ENCODE measurements at places on chromosomes 11 and 22.

- DNase-seq = no peak
These were observed 66.5 kb downstream of the FAM168A start for GRCh38 chr11:73531386-73531785.

DNA sequence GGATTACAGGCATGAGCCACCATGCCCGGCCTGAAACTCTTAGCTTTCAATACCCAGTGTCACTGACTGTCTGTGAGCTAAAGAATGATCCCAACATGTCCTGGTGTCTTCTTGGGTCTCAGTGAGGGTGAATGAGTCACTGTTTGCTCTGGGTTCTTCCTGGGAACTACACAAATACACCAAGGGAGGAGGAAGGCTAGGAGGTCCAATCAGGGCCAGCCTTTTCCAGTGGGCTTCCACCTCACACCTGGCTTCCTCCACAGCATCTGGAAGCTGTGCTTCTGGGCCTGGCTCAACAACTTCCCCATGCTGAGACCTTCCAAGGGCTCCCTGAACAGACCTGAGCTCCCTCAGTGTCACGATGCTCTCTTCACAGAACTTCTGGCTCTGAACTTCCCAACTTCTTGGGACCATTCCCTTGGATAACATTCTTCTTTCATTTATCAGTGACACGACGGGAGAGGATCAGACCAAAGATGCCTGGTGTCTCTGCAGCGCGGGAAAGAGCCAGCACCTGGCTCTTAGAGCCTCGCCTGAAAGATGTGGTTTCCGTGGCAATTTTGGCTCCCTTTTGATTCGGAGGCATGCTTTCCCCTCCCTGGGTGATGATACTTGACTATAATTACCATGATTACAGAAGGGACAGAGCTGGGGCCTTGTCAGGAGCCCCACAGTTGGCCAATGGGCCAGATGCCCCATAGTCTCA lies 22.3 kb upstream of the CHRM4 start:
- no peak for DNase-seq

GRCh38 chr11:130528298-130529261 lies 80.1 kb downstream of the ADAMTS15 start:
- no peak for DNase-seq

DNA sequence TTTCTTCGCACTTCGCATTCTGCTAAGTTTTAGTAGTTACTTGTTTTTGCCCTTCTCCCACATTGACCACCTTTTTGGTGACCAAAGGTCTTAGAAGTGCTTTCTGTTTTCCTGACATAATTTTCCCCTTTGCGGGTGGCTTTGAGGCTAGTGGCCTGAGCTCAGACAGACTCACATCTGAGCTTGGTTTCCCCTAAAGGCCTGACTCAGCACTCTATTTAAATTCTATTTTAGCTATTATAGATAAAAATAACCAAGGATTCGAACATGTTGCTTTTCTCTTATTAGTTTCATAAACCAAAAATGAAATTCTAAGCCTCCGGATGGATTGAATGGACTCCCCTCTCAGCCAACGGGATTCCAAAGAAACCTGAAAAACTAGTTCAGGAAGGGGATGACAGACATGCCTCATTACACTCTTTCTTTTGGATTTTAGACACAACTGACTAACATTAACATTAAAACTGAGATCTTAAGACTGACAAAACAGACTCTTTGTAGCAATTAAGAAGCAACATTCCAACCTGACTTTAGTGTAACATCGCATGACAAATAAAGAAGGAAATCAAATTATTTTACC lies 258.5 kb downstream of the LUZP2 start:
- DNase-seq = no peak

- DNase-seq = no peak
These were observed 37.6 kb downstream of the CYB5R2 start for GRCh38 chr11:7635708-7636107.

DNA sequence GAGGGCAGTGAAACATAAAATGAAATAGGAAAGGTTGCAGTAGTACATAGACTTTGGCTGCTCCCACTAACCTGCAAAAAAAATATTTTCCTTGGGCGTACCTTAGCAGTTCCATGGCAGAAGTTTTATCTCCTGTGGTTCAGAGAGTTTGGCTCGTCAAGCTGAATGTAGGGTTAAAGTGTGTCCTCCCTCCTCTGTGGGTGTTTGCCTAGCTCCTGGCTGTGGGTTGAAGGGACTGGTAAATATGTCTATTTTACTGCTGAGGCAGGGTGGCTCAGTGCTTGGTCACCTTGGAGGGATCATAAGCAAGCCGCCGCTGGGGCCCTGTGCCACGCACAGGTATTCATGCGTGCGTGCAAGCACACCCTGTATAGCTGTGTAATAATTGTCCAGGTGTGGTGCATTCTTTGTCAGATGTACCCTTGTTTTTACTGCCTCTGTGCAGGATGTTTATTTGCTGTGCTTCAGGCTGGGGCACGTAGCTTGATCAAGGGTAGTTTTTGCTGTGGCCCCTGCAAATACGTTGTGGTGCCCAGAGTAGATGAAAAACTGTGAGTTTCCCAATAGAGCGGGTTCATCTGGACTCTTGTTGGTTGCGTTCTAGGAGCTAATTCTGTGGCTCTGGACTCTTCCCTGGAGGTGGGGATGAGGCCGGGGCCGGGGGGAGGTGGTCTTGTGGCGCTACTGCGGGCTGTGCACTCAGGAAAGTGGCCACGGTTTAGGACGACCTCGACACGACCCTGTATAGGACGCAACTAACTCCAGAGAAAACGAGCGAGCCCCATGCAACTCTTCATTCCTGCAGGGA lies 732 bp upstream of the SORL1 start:
- DNase-seq = no peak

GRCh38 chr22:50734986-50735738 lies 2.8 kb upstream of the ACR start:
- no peak for DNase-seq

DNA sequence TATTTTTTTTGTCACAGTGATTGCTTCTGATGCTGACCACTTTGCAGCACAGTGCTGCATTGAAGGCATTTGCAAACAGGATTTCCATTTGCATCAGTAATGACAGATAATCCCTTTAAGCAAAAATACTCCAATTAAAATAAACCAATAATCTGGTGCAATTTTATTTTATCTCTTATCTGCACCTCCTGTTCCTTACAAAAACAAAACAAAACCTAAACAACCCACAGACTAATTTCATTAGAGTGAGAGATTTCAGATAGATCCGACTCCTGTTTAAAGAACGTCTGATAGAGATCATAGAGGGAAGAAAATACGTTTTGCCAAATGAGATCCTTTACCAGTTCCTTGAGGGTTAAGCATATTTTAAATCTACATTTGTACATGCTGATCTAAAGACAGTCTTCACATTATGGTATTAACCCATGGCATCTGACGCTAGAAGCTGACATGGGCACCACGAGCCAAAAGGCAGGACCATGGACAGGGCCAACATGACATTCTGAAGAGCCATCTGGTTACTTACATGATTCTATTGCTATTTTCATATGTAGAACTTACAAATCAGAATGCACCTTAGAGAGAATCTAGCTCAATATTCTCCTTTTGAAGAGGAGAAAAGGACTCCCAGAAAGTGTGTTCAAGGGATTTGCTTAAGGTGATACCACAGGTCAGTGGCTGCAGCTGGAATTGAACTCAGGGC lies 286.2 kb upstream of the NARS2 start:
- DNase-seq = no peak

DNA sequence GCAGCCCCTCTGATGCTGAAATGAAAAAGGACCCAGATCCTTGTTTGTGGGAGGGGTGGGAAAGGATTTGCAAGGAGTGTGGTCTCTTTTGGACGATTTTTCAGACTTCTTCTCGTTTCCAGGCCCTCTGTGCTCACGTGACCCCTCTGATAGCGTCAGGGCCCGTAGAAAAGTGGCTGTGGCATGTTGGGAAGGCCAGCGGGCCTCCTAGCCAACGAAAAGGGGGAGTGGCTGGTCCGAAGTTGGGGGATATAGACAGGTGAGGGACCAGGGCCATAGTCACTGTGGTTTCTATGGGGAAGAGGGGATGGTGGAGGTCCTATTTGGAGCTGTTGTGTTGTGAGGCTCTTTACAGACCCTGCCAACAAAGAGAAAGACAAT lies 6.6 kb downstream of the PARVB start:
- DNase-seq = no peak
